ENCODE measurements at places on chromosomes 6 and 20.

DNA sequence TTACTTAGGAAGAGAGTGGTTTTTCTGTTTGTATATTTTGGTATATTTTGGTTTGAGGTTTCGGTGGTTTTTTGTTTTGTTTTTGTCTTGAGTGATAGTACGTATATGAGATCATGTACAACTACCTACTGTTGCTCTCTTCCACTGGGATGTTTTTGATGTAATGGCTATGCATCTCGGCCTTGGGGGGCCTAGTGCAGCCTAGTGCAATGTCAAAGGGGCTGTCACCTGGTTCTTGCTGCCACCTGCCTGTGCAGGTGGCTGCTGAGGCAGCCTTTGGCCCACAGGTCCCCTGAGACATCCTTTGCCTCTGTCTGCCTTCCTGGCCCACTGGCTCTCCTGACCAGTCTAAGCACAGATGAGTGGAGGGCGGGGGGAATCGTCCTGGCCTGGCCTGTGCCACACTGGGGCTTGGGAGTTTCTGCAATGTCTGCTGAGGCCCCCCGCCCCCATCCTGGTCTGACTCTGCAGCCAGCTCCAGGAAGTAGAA lies 546.6 kb downstream of the CD83 start:
- no peak for DNase-seq

GRCh38 chr6:141029908-141030307 lies 1102.8 kb upstream of the GJE1 start:
- DNase-seq: no peak

- no peak for DNase-seq
Observed at GRCh38 chr20:48196001-48196400, 410.7 kb upstream of the SULF2 start.

GRCh38 chr6:114119056-114119455 lies 148.1 kb upstream of the HDAC2 start:
- DNase-seq: no peak

- no peak for DNase-seq
Observed at GRCh38 chr6:116254297-116255056, 602 bp upstream of the TSPYL4 start.

DNA sequence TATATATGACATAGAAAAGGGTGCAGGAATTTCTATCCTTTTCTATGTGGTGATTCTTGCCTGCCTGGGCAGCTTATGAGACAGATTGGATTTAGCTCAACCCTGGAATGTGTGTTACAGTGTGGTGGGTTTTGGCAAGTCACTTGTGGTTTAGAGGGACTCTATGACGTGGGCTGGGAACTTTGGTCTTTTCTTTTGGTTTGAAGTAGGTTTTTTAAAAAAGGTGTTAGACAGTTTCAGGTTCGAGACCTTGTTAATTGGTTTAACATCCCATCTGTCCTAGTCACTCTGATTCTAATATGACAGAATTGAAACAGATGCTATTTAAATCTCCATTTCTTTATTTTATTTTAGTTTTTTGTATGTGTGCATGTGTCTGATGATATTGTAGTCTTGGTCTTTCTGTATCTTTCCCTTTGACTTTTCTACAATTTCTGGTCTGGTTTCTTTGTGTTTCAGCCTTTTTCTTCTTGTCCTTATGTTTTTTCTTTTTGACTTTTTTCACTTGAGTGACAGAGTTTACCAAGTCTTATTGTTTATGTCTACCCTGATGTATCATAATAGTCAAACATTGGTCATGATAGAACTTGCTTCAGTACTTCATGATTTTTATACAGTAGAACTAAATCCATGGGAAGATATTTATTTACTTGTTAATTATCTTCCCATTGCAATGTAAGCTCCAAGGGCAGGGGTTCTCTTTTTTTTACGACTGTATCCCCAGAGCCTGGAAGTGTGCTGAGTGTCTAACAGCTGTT lies 174.3 kb downstream of the CDKAL1 start:
- DNase-seq: no peak

GRCh38 chr6:26390531-26390930 lies 7.6 kb downstream of the BTN2A2 start:
- DNase-seq: no peak
